ENCODE measurements at places on chromosomes 7 and 10.
A peak's percentile ranks its signal among the peaks of the same experiment; 100 is the strongest.

GRCh38 chr7:72406820-72407403, 5.2 kb downstream of the CALN1 start:
- no peak for DNase-seq

DNA sequence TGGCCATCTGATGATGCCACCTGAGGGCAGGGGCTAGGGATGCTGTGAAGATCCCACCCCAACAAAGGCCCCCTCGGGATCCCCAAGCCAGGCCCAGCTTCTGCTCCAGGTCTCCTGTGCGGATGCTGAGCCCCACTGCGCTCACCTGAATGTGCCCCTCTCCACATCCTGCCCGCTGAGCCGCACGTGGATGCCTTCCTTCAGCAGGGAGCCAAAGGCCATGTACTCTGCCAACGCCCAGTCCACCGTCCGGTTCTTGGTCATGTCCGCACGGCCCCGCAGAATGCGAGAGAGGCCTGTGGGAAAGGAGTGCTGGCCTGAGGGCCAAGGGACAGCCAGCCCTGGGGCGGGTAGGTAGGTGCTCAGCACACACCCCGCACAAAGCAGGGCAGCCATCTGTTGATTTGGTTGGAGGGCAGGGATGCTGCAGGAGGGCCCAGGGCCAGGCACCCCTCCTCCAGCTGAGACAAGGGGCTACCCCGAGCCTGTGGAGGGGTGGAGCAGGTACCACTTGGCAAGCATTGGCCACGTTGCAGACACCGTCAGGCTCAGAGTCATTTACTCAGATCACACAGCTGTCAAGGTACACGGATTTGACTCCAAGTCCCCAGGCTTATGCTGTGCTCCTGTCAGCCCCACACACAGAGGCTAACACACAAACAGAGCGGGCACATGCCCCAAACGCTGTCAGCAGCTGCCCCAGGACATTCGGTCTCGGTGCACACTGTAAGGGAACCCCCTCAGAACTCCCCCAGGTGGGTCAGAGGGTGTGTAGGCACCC, 19.2 kb downstream of the OGDHL start:
- DNase-seq = peak; percentile 81

GRCh38 chr10:48390933-48391845, 84.7 kb downstream of the MAPK8 start:
- DNase-seq = no peak

- no peak for DNase-seq
These were observed 178.9 kb upstream of the TMEM106B start for GRCh38 chr7:12032146-12032545.

- DNase-seq = peak; percentile 81
These were observed 17.7 kb downstream of the FGFR2 start for GRCh38 chr10:121580276-121581116.

- no peak for DNase-seq
These were observed 208.8 kb downstream of the TCERG1L start for GRCh38 chr10:131102676-131103075.

- DNase-seq = no peak
These were observed 43.1 kb downstream of the CREB3L2 start for GRCh38 chr7:137958470-137959431.

GRCh38 chr10:126160971-126161630, 227.2 kb downstream of the ADAM12 start:
- DNase-seq = no peak

DNA sequence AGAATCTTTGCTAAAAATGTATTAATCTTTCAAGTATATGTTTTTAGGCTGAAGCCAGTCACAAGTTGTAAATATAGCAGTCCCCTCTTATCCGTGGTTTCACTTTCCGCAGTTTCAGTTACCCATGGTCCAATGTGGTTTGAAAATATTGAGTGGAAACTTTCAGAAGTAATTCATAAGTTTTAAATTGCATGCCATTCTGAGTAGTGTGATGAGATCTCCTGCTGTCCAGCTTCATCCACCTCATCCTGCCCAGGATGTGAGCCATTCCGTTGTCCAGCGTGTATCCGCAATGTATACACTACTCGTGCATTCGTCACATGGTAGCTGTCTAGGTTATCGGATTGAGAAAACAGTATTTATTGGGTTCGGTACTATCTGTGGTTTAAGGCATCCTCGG, 12.2 kb downstream of the PDCD4 start:
- no peak for DNase-seq

GRCh38 chr10:132449811-132450181, 52.8 kb downstream of the PWWP2B start:
- no peak for DNase-seq

DNA sequence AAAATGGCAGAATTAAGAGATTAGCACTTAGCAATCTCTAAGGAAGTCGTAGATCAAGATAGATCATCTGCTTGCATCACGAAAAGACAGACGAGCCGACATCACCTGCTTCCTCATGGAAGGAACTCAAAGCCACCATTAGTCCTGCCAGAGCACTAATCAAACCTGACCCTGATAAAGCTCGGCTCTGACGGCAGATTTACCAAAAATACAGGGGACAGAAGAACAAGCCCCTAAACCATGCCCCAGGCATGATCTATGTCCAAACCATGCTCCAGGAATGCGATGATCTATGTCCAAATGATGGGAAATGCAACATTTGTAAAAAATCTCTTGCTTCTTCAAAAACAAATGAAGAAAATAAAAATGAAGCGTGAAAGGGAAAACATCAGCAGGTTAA, 182.8 kb downstream of the TCERG1L start:
- no peak for DNase-seq

- DNase-seq = no peak
These were observed 108.5 kb downstream of the TCERG1L start for GRCh38 chr10:131202990-131203389.

DNA sequence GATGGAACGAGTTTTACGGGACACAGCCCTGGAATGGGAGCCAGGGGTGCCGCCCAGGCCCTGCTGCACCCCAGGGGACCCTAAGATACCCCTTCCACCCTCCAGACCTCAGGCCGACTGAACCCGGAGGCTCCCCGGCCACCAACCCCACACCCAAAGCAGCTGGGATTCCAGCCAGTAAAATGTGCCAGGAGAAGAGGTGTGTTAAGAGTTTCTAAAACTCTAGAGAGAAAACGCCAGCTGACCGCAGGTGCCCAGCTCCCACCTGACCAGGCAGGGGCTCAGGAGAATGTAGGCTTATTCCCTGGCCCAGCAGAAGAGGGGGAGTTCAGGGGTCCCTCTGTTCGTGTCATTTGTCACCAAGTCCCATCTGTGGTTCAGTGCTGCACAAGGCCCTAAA, 17.5 kb downstream of the NUDT1 start:
- no peak for DNase-seq

GRCh38 chr10:105347487-105347886, 706.4 kb downstream of the SORCS3 start:
- no peak for DNase-seq

GRCh38 chr7:83267141-83267631, 104.5 kb upstream of the PCLO start:
- no peak for DNase-seq

DNA sequence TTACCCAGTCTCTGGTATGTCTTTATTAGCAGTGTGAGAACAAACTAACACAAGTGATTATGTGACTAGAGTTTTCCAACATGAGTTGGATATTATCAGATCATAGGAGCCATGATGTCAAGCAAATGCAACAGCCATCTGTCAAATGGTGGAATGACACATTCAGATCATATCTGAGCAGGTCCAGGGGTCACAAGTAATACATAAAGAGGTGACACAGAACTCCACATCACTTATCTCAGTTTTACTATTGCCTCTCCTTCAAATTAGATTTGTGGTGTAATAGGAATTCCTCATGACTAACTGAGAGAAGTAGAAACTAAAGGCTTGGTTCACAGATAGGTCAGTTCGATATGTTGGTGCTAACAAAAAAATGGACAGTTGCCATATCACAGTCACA, 12.2 kb upstream of the SAMD9L start:
- no peak for DNase-seq

DNA sequence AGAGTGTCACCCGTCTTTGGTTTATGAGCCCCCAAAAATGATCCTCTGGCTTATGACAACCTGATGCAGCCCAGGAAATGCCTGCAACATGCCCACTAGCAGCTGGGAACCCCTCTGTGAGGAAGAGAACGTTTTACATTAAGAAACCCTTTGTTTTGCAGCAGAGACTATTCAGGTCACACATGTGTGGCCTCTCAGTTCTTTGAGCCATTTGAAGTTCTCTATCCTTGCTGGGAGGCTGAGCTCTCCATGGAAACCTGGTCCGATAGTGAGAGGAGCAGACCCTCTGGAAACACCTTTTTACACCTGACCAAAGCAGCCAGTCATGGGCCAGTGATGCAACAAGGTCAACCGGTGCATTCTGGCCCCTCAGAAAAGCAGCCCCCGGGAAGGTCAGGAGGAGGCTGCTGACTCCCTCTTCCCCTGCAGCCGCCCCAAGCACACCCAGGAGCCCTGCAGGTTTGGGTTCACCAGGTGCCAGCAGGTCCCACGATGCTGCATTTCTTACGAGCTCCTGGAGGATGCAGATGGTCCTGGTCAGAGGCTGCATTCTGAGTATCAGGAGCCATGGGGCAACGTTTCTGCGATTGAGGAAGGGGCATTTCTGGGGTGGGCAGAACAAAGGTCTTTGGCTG, 134.3 kb downstream of the ZMYND11 start:
- no peak for DNase-seq

- DNase-seq = no peak
These were observed 60.0 kb downstream of the ATXN7L1 start for GRCh38 chr7:105816266-105816843.

DNA sequence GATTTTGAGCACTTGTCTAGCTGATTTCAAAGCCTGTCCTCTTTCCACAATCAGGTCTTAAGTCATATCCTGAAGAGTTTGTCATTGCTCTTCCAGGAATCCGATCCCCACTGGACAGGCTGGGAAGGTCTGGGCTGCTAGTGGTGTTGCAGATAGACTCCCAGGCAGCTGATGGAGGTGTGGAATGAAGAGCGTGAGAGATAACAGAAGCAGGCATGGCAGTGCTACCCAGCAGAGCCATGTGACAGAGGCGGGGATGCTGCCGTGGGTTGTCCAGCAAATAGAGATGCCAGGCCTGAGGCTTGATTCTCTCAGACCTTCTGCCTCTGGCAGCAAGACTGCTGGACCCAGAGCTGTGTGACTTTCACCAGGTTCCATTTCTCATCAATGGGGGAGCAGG, 116.5 kb upstream of the EEPD1 start:
- no peak for DNase-seq

DNA sequence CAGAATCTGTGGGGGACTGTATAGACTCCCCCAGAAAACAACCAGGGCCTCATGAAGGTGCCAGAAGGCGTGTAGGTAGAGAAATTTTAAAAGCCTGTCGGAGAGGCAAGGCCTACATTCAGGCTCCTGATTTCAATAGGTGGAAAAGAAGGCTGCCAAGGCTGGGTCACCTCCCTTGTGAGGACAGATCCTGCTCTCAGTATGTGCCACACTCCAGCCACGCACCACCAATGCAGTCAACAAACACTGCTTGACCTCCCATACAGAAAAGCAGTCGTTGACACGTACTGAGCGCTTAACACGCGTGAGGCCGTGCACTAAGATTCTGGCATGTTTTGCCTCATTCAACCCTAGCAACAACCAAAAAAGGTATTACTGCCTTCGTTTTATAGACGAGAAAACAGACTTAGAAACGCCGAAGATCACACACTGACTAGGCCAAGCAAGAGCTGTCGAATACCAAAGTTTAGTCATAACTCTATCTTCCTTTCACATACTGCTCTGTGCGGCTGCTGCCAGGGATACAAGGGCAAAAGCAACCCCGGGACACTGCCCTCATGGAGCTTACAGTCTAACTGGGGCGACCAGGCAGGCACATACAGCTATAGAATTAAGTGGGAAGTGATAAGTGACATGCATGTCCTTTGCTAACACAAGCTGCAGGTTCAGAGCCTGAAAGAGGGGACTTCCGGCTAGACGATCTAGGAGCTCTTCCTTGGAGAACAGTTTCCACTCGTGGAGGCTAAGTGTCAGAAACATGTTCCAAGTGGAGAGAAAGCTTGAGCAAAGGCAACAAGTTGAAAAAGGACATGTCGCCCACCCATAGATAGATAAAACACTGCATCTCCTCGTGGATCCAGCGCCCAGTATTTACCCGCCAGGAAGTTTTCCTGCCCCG, 797 bp upstream of the NKX2-3 start:
- DNase-seq = no peak

- DNase-seq = no peak
These were observed 464.5 kb upstream of the ZMIZ1 start for GRCh38 chr10:78604286-78604685.

- peak; percentile 74 for DNase-seq
These were observed 63.5 kb upstream of the ZRANB1 start for GRCh38 chr10:124878457-124878739.

- DNase-seq = no peak
These were observed 260.8 kb upstream of the COBL start for GRCh38 chr7:51577390-51577789.

- DNase-seq = no peak
These were observed 81.7 kb downstream of the CABCOCO1 start for GRCh38 chr10:61744469-61744868.

DNA sequence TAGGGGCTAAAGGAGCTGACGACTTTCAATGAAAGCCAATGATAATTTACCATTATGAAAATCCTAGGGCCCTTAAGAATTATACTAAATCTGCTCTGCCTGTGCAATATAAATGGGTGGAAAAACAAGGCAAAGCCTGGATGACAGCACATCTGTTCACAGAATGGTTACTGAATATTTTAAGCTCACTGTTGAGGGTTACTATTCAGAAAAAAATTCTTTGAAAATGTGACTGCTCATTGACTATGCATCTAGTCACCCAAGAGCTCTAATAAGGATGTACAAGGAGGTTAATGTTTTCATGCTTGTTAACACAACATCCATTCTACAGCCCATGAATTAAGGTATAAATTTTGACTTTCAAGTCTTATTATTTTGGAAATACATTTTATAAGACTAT, 8.9 kb downstream of the DKK1 start:
- no peak for DNase-seq

DNA sequence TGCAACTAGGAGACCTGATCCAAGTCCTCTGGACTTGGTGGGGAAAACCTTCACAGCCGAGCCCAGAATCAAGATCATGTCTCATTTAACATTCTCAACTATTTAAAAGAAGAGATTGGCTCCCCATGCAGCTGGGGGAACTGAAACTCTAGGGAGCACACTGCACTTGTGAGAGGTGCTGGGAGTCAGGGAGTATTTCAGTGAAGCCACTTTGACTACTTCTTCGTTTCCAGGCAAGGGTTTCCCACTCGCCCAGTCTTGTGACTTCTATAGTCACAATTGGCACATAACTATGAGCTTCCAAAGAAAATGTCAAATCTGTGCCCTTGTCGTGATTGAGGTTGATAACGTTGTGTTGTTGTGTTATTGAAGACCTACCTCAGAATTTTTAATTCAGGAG, 62.9 kb downstream of the AKR1B1 start:
- no peak for DNase-seq

Data from lower leg skin (tissue), 4 donors.